ENCODE measurements at places on chromosomes 11 and 22.
A peak's percentile ranks its signal among the peaks of the same experiment; 100 is the strongest.

- DNase-seq, result no peak
Observed at GRCh38 chr11:79796704-79797103, 355.9 kb upstream of the TENM4 start.

DNA sequence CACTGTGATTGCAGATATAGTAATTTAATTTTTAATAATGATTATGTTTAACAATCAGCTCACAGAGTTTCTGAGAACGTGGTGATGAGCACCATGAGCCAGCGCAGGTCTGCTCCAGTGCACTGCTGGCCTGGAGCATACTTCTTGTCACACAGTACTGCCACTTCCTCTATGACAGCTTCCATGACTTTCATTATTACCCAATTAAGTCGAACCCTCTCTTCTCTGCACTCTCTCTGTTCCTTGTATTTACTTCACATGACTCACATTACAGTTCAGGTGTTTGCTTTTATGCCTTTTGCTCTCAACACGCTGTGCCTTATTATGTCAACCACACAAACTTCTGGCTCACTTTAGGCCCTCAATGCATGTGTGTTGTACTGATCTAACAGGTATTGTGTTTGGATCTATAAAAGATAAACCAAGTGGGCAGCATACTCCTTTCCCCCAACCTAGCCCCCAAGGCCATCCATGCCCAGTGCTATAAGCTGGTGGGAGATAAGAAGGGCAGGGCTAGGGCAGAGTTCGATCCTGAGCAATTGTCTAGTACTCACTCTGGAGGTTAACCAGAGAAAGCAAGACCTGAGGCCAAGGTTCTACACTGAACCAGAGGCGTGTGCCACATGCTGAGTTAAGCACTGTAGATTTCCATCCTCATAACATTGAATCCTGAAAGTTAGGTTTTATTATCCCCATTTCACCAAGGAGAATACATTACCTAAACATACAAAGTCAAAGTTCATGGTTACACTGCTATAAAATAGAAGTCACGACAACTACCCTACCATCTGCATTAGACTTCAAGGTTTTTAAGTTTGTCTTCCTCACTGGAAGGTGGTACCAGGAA lies 356.5 kb downstream of the INSC start:
- DNase-seq, result no peak

DNA sequence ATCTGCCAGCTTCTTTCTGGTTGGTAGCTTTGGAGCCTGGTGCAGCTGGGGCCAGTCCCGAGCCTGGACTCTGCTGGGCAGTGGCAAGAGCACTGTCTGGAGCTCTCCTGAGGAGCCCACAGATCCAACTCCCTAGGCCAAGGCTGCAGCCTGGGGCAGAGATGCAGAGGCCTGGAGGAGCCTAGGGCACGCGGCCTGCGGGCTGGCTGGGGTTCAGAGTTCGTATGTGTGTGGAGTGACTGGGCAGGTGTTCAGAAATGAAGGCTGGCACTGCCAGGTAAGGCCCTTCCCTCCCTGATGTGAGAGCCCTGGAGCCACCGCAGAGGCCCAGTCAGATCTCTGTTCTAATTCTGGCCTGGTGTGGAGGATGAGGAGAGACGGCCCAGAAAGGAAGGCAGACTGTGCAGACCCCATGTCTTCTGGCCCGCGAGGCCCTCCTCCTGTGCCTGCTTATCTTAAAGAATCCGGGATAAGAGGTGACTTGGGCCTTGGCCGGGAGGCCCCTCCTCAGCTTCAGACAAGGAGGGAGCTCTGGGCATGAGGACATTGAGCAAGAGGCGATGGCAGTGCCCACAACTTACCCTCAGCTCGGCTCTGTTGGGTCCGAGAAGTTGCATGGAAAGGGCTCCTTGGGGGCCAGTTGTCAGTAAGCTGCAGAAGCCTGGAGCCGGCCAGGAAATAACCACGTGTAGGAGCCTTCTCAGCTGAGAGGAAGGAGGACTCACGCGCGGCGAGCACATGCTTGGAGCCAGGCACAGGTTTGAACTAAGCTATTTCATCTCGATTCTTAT lies 62.2 kb upstream of the B3GAT1 start:
- DNase-seq, result no peak

GRCh38 chr22:39117585-39118191 lies 20.6 kb downstream of the APOBEC3H start:
- DNase-seq, result peak; percentile 59

GRCh38 chr11:61742391-61742790 lies 10.0 kb upstream of the MYRF start:
- DNase-seq, result no peak

DNA sequence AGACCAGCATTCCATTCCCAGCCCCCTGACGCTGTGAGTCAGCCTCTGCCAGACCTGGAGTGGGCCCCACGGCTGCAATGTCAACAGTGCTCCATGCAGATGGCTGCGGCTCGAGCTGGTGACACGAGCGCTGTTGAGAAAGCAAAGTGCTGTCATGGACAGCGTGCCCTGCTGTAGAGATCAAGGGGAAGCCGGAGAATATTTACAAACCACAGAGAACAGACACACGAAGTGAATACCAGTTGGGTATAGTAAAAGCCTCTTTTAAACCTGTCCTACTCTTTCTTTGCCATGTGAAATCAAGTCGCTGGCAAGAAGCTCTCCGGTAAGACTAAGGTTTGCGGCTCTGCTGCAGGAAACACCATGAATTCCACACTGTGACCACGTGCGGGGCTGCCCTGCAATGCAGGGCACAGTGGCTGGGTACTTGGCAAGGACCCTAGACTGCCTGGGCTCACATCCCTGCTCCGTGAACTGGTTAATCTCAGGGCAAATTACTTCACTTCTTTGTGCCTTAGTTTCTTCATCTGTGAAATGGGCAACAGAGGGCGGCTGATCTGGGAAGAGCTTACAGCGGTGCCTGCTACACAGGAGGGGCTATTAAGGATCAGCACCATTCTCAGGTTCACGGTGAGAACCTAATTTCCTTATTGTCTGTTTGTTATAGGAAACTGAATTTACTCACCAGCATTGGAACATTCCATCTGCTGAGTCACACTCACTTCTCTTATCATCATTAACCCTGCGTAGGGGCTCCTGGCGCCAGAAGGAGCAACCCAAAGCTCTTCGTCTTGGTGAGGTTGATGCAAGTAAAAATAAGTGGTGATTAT lies 27.8 kb upstream of the ELFN2 start:
- DNase-seq, result no peak

- no peak for DNase-seq
Observed at GRCh38 chr11:34447044-34447443, 8.3 kb downstream of the CAT start.

DNA sequence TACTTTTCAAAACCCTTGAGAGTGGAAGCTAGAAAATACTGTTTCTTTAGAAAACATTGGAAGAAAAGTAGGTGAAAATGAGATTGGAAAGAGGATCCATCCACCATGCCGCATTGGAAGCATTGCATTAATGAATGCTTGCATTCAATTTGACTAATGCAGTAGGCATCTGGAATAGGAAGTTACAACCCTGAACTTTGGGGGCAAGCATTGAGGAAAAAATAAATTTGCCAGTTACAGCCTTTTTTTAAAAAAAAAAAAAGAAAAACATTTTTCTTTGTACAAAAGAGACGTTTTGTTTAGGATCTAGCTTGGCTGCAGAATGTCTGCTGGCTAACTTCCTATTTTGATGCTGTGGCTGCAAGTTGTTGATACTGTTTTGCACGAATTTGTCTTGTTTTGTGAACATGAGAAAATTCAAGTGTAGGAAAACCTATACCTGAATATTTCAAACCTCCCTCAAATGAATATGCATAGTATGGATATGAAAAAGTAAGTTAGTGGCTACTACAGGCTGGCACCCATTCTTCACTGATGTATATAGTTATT lies 28.1 kb downstream of the RTN3 start:
- no peak for DNase-seq

DNA sequence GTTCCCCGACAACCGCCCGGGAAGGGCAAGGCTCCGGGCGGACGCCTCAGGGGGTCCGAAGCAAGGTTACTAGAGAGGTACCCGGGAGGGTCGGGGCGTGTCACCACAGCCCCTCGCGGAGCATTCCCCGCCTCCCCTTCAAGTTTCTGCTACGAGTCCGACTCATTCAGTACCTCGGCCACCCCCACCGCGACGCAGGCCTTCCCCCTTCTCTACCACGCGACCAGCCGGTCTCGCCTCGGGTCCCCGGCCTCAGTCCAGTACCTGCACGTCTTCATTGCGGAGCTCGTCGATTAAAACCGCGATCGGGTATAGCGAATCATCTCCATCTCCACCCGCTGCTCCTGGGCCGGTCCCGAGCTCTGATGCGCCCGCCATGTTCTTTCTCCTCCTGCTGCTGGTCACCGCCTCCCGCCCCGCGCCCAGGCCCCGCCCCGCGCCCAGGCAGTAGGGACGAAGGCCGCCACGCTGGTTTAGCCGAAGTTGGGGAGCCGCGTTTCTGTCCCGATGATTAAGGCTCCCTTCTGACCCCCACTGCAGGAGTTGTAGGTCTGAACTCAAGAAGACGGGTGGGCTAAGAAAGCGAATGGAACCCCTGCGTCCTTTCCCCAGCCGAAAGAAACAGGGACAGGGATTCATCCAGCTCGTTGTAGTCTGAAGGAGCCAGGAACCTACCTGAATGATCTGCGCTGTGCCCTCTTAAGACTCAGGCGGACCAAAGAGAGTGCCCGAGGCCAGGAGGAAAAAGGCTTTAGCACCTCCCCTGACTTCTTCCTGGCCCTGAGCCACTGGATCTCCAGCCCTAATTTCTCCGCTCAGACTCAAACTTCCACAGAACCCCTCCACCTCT lies at the start of gene PPP2R1B:
TSS of gene PPP2R1B (minus strand) at position 406 of the 850 bp plus-strand sequence. CDS start at position 378, 28 bp downstream.
- peak; percentile 82 for DNase-seq

DNA sequence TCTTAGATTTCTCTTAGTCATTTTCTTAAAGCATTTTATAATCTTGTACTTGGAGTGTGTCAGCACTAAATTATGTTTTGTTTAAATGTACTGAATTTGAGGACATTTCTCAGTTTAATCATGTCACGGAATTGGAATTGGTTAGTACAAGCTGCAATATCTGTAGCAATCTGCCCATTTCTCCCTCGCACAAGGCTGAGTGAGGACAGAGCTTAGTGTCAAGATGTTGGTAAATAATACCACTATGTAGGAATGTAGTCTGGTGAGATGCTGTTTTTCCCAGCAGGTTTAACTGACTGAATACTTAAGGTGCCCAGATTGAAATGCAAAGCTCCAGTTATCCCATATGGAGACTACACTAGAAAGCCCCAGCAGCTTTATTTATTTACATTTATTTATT lies 30.6 kb downstream of the SREBF2 start:
- DNase-seq, result no peak
